ENCODE measurements at places on chromosomes 7 and 10.

DNA sequence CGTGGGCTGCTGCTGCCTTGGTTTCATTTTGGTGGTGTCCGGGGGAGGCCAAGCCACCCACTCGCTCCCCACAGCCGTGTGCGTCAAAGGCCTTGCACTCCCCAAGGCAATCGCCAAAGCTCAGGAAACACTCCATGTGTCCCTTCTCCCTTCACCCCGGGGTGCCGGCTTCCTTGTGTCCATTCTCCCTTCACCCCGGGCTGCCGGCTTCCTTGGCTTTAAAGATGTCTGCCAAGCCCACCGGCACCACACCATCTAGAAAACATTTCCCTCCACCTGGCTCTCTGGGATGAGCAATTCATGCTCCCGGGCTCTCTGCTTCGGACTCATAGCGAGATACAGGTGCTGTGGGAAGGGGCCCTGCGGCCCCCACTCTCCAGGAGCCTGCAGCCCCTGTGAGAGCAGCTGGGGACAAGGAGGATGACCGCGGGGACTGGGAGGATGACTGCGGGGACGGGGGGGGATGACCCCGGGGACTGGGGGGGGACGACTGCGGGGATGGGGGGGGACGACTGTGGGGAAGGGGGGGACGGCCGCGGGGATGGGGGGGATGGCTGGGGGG lies 322.1 kb downstream of the DNAJB6 start:
- no peak for DNase-seq

DNA sequence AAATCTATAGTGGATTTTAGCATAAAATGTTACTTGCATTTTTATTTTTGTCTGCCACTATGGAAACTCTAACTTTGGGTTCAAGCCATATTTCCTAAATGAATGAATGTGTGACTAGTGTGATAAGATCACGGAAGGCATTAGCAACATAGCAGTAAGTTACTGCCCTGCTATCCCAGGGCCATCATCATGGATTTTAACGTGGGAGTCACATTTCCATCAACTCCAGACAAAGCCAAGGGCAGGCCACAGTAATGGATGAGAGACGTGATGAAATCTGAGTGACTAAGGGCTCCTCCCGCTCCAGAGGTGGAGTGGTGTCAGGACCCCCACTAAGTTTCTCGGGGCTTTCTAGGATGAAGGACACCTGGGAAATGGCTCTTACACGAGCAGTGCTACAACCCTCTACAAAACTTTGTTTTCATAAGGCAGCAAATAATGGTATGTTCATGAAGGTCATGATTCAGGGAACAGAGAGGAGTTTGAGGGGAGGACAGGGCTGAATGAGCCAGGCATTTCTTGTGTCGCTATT lies 34.3 kb downstream of the C10orf120 start:
- DNase-seq, result no peak

GRCh38 chr10:32461203-32461602 lies 15.3 kb downstream of the CCDC7 start:
- no peak for DNase-seq

GRCh38 chr7:491292-491957 lies 28.2 kb downstream of the PDGFA start:
- DNase-seq, result no peak

- DNase-seq, result no peak
Measured at GRCh38 chr10:109962247-109962646, 38.9 kb upstream of the XPNPEP1 start.

GRCh38 chr7:101159696-101160674 lies 5.4 kb downstream of the VGF start:
- no peak for DNase-seq

- no peak for DNase-seq
Measured at GRCh38 chr10:122374859-122375678, 561 bp downstream of the PLEKHA1 start.

DNA sequence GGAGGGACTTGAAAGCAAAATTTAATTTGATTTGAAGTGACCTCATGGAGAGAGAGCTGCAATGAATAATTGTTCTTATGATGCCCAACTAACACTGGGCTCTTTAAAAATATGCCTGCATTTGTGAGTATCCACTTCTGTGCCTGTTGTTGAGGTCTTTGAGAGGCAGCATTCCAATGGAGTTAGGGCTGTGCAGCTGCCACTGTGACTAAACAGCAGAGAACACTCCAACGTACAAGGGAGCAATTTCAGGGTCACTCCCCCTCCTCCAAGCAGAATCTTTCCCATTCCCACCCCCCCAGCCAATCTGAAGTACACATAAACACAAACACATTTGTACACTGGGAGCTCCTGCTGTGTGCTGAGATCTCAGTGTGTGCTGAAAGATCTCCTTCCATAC lies 28.0 kb upstream of the GSAP start:
- DNase-seq, result no peak

DNA sequence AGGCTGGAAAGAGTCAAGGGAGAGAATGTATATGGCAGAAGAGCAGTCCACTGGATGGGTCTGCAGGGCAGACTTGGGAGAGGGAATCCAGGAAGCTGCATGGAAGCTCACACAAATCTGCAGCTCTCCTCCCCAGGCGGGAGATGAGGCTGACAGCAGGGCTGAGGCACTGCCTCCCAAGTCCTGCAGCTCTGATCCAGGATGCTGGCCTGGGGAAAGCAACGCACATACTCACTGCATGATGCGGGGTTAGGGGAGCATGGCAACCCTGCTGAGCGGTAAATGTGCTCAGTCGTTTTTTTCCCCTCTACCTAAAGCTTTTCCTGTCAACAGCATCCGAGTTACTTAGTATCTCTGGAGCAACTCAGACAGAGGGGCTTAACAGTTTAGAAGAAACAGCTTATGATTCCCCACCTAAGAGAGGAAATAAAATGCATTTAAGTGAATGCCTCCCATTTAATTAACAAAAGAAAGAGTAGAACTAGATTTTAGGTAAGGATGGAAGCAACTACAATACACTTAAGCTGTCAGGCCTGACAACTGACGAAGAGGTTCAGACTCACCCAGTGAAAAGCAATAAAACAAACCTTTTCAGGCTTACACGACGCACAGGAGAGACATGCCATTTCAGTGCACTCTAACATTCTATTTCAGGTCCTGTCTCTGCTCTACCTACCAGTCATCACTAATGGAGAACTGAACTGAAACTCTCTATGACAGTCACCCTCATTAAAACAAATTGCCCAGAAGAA lies 37.0 kb downstream of the CHCHD3 start:
- DNase-seq, result no peak

DNA sequence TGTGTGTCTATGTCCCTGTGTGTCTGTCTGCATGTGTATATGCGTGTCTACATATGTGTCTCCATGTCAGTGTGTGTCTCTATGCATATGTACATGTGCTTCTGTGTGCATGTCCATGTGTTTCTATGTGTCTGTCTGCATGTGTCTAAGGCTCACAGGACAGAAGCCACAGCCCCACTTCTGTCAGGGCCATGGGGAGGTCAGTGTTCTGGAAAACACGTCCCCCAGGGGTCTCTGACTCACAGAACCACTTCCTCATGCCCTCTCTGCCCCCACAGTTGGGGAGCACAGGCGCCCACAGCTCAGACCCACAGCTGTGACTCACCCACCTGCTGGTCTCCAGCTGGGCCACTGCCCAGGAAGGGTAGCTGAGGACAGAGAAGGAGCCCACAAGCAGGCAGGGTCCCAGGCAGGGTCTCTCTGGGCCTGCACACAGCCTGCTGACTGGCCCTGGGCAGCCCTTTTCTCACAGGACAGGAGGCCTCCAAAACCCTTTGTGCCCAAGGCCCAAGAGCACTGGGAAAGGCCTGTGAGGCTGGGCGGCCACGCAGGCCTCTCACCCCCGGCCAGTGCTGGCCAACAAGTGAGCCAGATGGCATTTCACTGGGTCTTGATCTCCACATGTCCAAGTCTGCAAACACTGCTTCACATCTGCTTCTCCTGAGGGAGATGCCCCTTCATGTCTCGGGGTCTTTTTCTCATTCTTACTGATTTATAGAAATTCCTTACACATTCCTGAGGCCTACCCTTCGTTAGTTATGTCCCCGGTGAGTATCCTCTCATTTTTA lies 102.9 kb upstream of the FAM20C start:
- peak; percentile 76 for DNase-seq

GRCh38 chr7:28106321-28106829 lies 74.2 kb downstream of the JAZF1 start:
- DNase-seq, result no peak

DNA sequence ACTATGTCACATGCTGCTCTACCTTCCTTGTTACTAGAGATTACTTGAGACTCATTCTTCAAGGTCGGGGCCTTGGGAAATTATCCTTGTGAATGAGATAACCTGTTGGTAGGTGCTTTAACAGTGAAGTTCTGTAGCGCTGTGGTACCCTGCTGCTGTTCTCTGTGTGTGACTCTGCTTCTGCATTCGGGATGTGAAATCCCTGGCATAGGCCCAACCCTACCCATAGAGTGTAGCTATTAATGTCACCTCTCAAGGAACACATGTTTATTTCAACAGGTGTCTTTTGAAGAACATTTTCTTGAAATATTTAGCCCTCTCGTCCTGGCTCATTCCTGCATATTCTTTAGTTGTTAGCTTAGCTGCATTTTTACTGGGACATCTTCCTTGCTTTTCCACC lies 41.8 kb upstream of the TMEM236 start:
- no peak for DNase-seq

DNA sequence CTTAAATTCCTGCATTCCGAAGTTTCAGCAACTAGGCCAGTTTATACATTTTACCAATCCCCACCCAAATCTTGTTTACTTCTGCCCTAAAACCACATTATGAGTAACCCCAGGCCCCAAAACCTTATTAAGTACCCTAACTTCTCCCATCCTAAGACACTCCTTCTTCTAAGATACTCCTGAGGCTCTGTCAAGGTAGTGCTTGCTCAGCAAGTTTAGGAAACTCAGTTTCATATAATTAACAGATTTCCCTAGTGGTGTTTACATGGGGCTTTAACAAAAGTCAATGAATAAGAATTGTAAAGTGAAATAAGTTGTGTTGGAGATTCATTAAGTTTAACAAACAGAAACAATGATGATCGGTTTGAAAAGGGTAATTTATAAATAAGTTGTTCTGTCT lies 77.8 kb downstream of the CPEB3 start:
- no peak for DNase-seq

GRCh38 chr10:59075576-59075975 lies 100.9 kb upstream of the PHYHIPL start:
- DNase-seq, result no peak

GRCh38 chr10:58300676-58301075 lies 31.7 kb downstream of the CISD1 start:
- no peak for DNase-seq

DNA sequence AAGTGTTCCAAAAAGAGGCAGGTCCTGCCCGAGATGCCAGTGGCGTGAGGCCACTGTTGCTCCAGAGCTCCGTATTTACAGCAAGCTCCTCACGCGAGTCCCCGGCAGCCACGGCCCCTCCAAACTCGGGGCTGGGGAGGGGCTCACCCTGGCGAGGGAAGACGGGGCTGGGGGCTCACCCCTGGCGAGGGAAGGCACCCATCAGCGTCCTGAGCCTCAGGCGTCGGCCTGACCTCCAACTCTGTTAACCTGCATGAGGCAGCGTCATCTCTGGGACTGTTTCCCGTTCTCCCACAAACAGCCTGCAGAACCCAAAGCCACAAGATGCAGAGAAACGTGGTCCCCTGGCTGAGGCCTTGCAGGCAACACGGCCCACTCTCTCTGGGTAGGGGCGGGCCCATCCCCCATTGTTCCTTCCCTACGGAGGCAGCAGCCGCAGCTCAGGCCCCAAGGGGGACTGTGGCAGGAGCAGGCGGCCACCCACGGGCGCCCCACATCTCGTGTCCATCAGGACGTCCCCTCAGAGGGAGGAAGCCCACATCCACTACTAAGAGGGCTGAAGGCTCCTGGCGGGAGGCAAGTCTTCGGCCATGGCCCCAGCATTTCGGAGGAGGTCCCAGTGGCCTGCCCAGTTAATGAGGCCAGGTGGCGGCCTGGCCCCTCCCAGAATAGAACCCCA lies 4.2 kb upstream of the ADGRA1 start:
- DNase-seq, result no peak

All from HL-60 (cell line).